Activated T-cell treated with anti-CD3 and anti-CD28 coated beads, Interleukin-2, amount 50 U/mL, for 72 hours (primary cell): ENCODE measurements at places on chromosomes 6 and 20. TPM values are rescaled to one million over a fixed set of nuclear protein-coding genes. Genes with fewer than 3 reads are reported as not detected.

DNA sequence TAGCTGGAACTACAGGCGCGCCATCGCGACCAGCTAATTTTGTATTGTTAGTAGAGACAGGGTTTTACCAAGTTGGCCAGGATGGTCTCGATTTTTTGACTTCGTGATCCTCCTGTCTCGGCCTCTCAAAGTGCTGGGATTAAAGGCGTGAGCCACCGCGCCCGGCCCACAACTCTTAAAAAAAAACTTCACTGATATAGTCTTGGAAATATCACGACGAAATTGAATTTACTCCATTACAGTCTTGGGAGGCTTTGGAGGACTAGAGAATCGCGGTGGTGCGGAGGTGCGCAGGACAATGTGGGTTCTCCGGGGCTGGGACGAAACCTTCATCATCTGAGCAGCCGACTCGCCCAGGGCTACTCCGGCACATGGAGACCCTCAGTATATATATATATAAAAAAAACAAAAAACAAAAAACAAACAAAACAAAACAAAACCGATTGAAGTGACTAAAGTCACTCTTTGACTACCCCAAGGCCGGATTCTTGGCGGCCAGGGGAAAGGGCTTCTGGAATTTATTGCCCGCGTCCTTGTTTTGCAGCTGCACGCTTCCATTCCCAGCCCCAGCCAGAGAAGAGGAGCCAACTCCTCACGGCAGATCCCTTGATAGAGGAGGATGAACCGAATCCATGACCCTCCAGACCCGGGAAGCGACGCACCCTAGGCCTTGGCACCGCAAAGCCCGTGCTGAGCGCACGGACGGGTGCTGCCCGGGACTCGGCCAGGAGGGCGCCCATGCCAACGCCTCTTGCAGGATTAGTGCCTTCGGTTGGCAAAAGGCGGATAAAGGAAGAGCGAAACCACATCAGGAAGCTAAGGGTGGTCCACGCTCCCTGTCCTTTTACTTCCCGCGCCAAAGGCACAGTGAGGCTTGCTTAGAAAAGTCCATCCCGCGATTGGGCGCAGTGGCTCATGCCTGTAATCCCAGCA is 1.7 kb upstream of the GCM2 start:
- peak overlapping the region; percentile 42 for H3K4me3 ChIP-seq
- peaks cover 92% of the 10 kb centered on the region for H3K27me3 ChIP-seq
- no peak for DNase-seq
- peaks cover 32% of the 10 kb centered on the region for H3K4me1 ChIP-seq

DNA sequence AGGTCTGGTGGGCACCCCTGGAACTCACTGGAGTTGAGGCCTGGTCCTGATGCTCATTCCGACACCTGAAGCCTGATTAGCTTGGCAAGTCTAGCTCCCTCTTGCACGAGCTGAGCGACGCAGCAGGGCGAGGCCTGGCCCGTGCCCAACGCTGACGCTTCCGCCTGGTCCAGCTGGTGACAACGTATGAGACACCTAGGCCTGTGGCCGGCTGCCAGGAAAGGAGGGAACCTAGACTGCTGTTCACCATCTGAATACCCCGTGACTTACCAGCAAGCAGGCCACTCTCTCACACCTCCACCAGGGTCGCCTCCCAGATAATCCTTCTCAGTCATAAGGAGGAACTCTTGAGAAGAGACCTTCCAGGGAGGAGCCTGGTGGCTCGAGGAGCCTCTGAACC is 24.5 kb downstream of the YTHDF1 start:
- H3K4me3 ChIP-seq = no peak overlapping the region
- H3K27me3 ChIP-seq = no peaks in the 10 kb centered on the region
- no peaks in the 10 kb centered on the region for H3K36me3 ChIP-seq
- no peak overlapping the region for H3K27ac ChIP-seq
- H3K4me1 ChIP-seq = peaks cover 3% of the 10 kb centered on the region

- no peaks in the 10 kb centered on the region for H3K27me3 ChIP-seq
- no peak overlapping the region for H3K27ac ChIP-seq
- H3K4me1 ChIP-seq = no peaks in the 10 kb centered on the region
- DNase-seq = no peak
- H3K36me3 ChIP-seq = no peaks in the 10 kb centered on the region
Observed at GRCh38 chr6:79498842-79499241, 38.4 kb downstream of the LCA5 start.

MYMX gene
- not detected for total RNA-seq

GRCh38 chr6:53059648-53060589 is 5.3 kb upstream of the FBXO9 start:
- no peaks in the 10 kb centered on the region for H3K27me3 ChIP-seq
- DNase-seq = no peak
- no peaks in the 10 kb centered on the region for H3K36me3 ChIP-seq
- H3K4me3 ChIP-seq = peak overlapping the region; percentile 99
- H3K27ac ChIP-seq = peak overlapping the region; percentile 95
- H3K4me1 ChIP-seq = peaks cover 61% of the 10 kb centered on the region

DNA sequence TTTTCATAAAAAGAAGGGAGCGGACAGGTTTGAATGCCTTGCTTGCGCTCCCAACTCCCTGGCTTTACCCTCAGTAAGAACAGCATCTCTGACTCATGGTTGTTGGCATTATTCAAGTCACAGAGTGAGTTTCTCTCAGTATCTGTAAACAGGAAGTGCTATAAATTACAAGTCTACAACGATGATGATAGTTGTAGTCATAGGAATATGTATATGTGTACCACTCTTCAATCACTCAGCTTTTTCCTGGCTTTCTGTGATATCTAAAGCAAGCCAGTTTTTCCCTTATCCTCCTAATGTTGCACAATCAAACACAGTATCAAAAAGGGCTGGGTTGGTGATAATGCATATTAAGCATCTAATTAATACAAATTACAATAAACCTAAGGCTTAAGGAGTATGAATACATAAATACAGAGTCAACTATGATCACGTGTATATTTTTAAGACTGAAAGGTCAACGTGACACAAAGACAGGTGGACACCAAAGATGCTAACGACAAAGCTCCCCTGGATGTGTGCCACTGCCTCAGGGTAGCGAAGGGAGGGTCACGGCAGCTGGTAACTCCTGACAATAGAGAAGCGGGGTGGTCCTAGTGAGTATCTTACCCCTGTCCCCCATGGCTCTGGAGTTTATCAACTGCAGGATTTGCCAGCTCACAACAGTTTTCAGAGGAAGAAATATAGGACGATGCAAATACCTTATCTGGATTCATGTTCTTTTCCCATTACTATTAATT is 202.8 kb downstream of the BTBD9 start:
- DNase-seq = peak; percentile 5
- H3K36me3 ChIP-seq = no peaks in the 10 kb centered on the region

DNA sequence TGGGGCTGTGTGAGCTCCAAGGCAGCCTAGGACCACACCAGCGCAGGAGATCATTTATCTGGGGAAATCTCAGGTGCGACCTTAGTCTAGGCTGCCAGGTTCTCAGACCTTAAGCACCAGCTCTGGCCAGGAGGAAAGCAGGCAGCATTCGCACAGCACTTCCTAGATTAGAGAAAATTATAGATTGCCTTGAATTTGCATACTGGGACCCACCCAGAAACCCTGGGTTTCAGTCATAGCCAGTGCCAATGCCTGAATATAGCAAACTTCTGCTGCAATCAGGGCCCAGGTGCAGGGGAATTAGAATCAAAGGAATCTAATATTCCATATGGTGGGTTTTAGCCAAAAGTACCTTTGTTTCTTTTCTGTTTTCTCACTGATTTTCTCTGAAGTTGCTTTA is 204.3 kb upstream of the CST7 start:
- H3K4me1 ChIP-seq = peaks cover 7% of the 10 kb centered on the region
- H3K36me3 ChIP-seq = no peaks in the 10 kb centered on the region
- H3K27ac ChIP-seq = no peak overlapping the region
- no peaks in the 10 kb centered on the region for H3K27me3 ChIP-seq
- no peak overlapping the region for H3K4me3 ChIP-seq

RHAG gene
- not detected for total RNA-seq

TSPO2 gene
- not detected for total RNA-seq

DNA sequence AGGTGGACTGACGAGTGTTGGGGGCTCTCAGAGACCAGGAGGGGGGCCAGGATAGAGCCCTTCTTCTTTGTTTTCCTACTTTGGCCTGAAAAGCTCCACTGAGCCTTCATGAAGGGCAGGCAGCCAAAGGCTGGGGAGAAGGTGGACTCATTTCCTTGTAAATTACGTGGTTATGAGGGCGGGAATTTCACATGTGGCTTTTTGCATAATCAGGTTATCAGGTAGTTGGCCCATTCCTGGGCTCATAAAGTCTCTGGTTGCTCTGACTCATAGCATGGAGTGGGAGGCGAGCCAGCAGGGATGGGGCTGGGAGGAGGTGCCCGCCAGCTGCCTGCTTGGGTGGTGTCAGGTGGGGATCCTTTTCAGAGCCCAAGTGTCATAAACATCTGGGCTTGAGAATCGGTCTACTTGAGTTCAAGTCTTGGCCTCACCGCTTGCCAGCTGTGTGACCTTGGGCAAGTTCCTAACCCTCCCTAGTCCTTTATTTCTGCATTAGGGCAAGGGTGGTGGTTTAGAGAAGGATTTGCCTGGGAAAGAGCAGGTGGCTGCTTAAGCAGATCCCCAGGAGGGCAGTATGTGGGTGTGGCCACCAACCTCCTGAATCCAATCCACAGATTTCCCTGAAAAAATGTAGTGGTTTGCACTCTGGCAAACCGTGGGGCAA is 26.5 kb upstream of the RNF24 start:
- no peak for DNase-seq
- no peak overlapping the region for H3K27ac ChIP-seq
- H3K36me3 ChIP-seq = peaks cover 1% of the 10 kb centered on the region
- no peaks in the 10 kb centered on the region for H3K27me3 ChIP-seq
- peaks cover 17% of the 10 kb centered on the region for H3K4me1 ChIP-seq

DNAH8 gene
- 0.02 TPM for total RNA-seq

DNA sequence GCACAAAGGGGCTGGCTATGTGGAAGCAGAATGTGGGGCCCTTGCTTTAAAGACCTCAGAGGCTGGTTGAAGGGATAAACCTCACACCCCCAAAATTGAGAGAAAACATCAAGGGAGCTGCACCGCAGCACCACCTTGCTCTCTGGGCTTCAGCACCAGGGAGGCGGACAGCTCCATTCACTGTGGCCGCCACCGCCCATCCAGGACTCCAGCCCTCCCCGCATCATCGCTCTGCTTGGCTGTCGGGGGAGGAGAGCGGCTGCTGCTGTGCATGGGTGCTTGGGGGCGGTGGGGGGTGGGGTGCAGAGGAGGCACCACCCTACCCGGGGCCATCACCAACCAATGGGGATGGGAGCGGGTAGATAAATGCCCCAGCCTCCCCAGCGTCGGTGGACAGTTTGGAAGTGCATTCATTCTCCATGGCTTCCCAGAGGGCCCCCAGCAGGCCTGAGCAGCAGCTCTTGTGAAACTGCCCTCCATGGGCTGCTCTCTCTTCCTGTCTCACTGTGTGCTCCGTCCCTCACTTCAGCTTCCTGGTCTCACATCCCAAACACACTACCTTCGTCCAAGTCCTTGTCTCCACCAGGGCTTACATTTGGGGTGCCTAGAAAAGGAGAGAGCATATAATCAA is 75.7 kb upstream of the BHLHE23 start:
- H3K4me3 ChIP-seq = no peak overlapping the region
- no peak overlapping the region for H3K27ac ChIP-seq

DNA sequence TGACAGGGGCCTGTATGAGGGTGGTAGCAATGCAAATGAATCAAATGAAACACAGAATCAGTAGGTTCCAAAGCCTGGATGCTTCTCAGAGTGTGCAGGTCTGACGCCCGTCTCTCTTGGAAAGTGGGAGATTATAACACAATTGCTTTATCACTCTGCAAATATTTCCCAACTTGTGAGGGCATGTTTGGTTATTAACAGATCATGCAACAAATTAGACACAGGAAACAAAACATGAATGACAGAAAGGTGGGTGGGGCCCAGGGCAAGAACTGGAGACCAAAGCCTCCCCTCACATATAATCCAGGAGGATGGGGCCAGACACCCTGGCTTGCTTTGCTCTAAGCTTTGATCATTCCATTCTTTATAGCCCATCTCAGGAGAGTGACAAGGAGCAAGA is 108.6 kb upstream of the MRPS10 start:
- no peak overlapping the region for H3K4me3 ChIP-seq
- peaks cover 21% of the 10 kb centered on the region for H3K4me1 ChIP-seq
- H3K27me3 ChIP-seq = no peaks in the 10 kb centered on the region
- H3K36me3 ChIP-seq = peaks cover 12% of the 10 kb centered on the region
- no peak for DNase-seq
- peak overlapping the region; percentile 16 for H3K27ac ChIP-seq

DNA sequence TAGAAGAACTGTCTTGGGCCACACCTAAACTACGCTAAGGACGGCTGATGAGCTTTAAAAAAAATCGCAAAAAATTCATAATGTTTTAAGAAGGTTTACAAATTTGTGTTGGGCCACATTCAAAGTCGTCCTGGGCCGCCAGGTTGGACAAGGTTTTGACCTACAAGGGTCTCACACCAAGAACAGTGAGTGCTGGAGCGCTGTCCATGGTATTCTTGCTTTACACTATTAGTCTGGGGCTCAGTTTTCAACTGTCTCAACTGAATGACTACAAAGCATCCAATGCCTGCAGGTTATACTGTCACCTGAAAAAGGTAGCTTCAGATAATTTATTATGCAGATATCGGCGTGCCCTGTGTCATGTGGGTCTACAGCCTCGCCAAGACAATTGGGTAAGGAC is 3.7 kb upstream of the FAXC start:
- no peaks in the 10 kb centered on the region for H3K36me3 ChIP-seq
- no peak overlapping the region for H3K4me3 ChIP-seq
- no peaks in the 10 kb centered on the region for H3K4me1 ChIP-seq
- DNase-seq = no peak
- peaks cover 80% of the 10 kb centered on the region for H3K27me3 ChIP-seq
- H3K27ac ChIP-seq = no peak overlapping the region

- no peaks in the 10 kb centered on the region for H3K36me3 ChIP-seq
- no peaks in the 10 kb centered on the region for H3K4me1 ChIP-seq
- H3K27me3 ChIP-seq = no peaks in the 10 kb centered on the region
- H3K4me3 ChIP-seq = no peak overlapping the region
- DNase-seq = no peak
Observed at GRCh38 chr20:25551413-25552215, 33.7 kb downstream of the NINL start.

- H3K4me1 ChIP-seq = no peaks in the 10 kb centered on the region
- H3K4me3 ChIP-seq = no peak overlapping the region
- DNase-seq = no peak
- H3K27me3 ChIP-seq = no peaks in the 10 kb centered on the region
- H3K36me3 ChIP-seq = peaks cover 5% of the 10 kb centered on the region
Observed at GRCh38 chr6:113271437-113271836, 585.7 kb upstream of the MARCKS start.

DNA sequence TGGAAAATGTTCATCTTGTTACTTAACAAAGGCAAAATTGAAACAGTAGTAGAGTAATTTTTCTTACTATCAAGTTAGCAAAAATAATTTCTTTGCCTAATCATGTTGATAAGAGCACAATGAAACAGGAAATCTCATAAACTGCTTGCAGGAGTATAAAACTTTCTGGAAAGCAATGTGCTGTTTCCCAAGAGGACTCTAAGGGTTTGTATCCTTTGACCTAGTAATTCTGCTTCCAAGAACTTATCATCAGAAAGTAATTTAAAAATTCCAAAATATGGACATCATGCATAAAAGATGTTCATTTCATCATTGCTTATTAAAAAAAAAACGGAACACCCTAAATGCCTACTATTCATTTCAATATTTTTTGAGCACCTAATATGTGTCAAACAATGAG is 46.1 kb upstream of the TNFAIP3 start:
- no peaks in the 10 kb centered on the region for H3K27me3 ChIP-seq
- peaks cover 8% of the 10 kb centered on the region for H3K36me3 ChIP-seq
- H3K4me1 ChIP-seq = peaks cover 94% of the 10 kb centered on the region
- DNase-seq = no peak

GRCh38 chr6:46581459-46582177 is 71.0 kb downstream of the CYP39A1 start:
- H3K27me3 ChIP-seq = peaks cover 20% of the 10 kb centered on the region
- H3K4me1 ChIP-seq = no peaks in the 10 kb centered on the region
- DNase-seq = no peak
- H3K4me3 ChIP-seq = no peak overlapping the region
- H3K36me3 ChIP-seq = no peaks in the 10 kb centered on the region
